ENCODE measurements at places on chromosomes 7 and 10. TPM values are rescaled to one million over a fixed set of nuclear protein-coding genes. Genes with fewer than 3 reads are reported as not detected.

The NANOS1 gene
- 8.7 TPM for total RNA-seq

The ZNF777 gene
- 12.6 TPM for total RNA-seq

The TCTN3 gene
- 38.5 TPM for total RNA-seq

The SCIN gene
- not detected for total RNA-seq

The SAP25 gene
- not detected for total RNA-seq

The EN2 gene
- total RNA-seq = not detected

Data from cardiac atrium fibroblast (primary cell).